ENCODE measurements at places on chromosomes 12 and 14.

DNA sequence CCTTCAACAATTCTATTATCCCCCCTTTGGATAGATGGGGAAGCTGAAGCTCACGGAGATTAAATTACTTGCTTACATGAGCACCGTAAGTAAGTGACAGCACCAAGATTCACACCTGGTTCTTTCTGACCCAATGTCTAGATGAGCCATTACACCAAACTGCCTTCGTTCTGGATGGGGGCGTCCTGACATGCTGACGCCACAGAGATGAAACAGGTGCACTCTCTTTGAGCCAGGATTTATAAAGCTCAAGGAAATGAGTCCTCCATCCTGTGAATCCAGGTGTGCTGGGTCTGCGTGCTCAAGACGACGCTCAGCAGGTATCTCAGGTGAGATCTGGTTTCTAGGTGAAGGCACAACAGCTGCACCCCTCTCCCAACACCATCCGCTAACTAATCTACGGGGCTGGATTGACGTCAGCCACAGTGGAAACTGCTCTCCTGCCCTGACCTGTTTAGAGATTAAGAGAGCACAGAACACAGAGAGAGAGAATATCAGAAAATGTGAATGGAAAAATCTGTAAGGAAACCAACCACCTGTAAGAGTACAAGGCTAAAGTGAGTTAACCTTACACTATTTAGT lies 61.6 kb downstream of the KSR2 start:
- H3K27ac ChIP-seq, result peak overlapping the region; percentile 88
- no peaks in the 10 kb centered on the region for H3K36me3 ChIP-seq
- H3K4me1 ChIP-seq, result peaks cover 12% of the 10 kb centered on the region
- no peak for DNase-seq
- H3K27me3 ChIP-seq, result no peaks in the 10 kb centered on the region
- H3K4me3 ChIP-seq, result peak overlapping the region; percentile 32

DNA sequence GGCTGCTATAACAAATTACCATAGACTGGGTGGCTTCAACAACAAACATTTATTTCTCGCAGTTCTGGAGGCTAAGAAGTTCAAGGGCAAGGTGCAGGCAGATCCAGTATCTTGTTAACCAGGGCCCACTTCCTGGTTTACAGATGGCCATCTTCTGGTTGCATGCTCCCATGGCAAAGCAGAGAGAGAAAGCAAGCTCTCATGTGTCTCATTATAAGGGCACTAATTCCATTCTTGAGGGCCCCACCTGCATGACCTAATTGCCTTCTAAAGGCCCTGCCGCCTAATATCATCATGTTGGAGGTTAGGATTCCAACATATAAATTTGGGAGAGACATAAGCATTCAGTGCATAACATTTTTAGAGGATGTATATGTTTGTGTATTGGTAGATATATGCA lies 280.1 kb upstream of the TMPO start:
- no peaks in the 10 kb centered on the region for H3K36me3 ChIP-seq
- no peaks in the 10 kb centered on the region for H3K27me3 ChIP-seq
- DNase-seq, result no peak
- H3K4me1 ChIP-seq, result peaks cover 10% of the 10 kb centered on the region
- no peak overlapping the region for H3K27ac ChIP-seq
- no peak overlapping the region for H3K4me3 ChIP-seq

- peaks cover 23% of the 10 kb centered on the region for H3K4me1 ChIP-seq
- no peak for DNase-seq
These were observed 15.3 kb downstream of the FBRSL1 start for GRCh38 chr12:132505105-132505851.

DNA sequence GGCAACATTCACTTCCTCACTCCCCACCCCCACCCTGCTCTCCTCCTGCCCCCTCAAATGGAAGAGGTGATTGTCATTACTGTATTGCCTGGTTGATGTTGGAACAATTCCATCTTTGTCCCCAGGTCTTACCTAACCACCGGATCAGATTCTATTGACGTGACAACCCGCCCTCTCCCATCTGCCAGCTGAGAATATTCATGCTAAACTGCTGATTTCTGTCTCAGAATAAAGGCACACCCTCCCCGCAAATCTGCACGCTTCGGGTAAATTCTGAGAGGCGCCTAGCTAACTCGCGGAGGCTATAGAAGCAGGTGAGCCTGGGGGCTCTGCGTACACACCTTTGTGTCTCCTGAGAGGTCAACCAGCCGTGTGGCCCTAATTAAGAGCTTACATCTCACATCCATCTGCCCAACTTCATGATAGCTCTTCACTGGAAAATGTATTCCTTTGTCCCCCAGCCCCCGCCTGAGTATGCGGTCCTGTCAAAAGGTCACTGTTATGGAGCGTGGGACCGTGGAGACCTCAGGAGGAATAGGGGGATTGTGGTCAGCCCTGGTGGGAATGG lies 1054.3 kb downstream of the VRK1 start:
- no peak overlapping the region for H3K4me3 ChIP-seq
- no peaks in the 10 kb centered on the region for H3K36me3 ChIP-seq
- no peak for DNase-seq
- peaks cover 6% of the 10 kb centered on the region for H3K27me3 ChIP-seq

DNA sequence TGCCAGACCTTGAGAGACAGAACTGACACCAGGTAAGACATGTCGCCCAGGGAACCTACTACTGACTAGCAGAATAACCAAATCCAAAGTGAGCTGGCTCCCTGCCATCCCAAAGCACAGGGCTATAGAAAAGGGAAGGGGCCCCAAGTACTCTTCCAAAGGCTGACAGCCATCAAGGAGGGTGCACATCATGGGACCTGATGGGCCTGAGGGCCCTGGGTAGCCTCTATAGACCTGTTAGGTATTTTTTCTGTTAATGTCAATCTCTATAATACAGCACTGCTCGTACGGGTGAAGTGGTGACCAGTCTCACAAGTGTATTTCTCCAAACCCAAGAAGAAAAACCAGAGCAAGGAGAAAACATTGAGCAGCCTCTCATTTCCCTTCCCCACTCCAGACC lies 171.6 kb downstream of the ITPR2 start:
- peaks cover 10% of the 10 kb centered on the region for H3K36me3 ChIP-seq
- peaks cover 2% of the 10 kb centered on the region for H3K4me1 ChIP-seq
- no peak overlapping the region for H3K27ac ChIP-seq
- no peak overlapping the region for H3K4me3 ChIP-seq
- H3K27me3 ChIP-seq, result no peaks in the 10 kb centered on the region

- no peaks in the 10 kb centered on the region for H3K27me3 ChIP-seq
- no peaks in the 10 kb centered on the region for H3K36me3 ChIP-seq
- H3K4me1 ChIP-seq, result peaks cover 2% of the 10 kb centered on the region
- no peak overlapping the region for H3K27ac ChIP-seq
These were observed 224.3 kb downstream of the SLC41A2 start for GRCh38 chr12:104733717-104734175.

DNA sequence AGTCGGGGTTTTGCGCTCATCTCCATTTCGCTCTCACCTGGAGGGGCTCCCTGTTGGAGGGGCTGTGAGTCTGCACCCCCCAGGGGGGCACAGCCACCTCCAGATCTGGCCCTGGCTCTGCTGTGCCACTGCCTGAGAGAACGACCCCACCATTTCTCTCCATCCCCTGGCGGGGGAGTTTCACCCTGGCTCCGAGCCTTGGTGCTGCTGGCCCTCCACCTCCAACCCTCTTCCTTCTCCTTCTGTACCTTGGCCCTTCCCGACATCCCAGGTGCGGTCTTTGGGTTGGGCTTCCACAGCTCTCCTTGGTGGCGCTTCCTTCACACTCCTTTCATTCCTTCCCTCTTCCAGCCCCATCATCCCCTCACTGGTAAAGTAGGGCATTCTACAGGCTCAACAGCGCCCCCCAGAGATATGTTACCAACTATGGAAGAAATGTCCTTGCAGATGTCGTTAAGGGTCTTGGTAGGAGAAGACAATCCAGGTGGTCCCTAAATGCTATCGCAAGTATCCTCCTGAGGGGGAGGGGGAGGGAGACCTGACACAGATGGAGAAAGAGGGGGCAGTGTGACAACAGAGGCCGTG lies 16.3 kb downstream of the SERPINA1 start:
- peaks cover 4% of the 10 kb centered on the region for H3K27me3 ChIP-seq
- H3K36me3 ChIP-seq, result peaks cover 5% of the 10 kb centered on the region
- peak overlapping the region; percentile 74 for H3K27ac ChIP-seq
- no peak for DNase-seq

DNA sequence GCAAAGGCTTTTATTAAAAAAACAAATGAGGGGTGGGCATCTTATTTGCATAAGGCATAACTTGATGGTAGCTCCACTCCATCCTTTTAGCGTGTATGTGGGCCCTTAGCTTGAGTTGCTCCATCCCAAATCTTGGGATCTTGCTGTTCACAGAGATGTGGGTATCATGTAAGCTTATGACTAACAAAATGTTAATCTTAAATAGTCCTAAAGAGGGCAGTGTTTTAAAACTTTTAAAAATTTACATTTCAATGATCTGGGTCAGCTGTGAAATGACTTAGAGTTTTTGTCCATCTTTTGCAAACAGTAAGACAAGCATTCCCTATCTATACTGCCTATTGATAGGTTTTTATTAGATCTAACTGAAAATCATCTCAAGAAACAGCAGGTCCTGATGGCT lies 86.0 kb downstream of the SLCO1A2 start:
- no peak overlapping the region for H3K4me3 ChIP-seq
- H3K4me1 ChIP-seq, result peaks cover 6% of the 10 kb centered on the region
- no peak for DNase-seq
- H3K27ac ChIP-seq, result no peak overlapping the region
- no peaks in the 10 kb centered on the region for H3K36me3 ChIP-seq

- peaks cover 3% of the 10 kb centered on the region for H3K36me3 ChIP-seq
- no peak overlapping the region for H3K4me3 ChIP-seq
- no peaks in the 10 kb centered on the region for H3K27me3 ChIP-seq
These were observed 71.9 kb downstream of the DYRK2 start for GRCh38 chr12:67720351-67720856.

DNA sequence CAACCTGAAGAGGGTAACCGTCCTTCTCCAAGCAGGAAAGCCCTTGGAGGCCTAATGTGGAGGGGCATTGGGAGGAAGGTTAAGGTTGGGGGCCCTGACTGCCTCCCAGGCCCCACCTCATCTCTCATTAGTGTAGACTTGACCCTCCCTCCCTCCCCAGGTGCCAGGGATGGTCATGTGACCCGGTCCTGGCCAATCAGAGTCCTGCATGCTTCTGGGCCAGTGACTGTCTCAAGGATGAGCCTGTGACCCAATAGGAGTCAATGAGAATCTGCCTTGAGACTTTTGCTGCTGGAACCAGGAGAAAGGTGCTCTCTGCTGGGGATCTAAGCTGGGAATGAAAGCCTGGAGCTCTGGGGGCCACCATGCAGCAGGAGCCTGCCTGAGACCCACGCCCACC lies 70.8 kb downstream of the NCOR2 start:
- no peak for DNase-seq
- peaks cover 27% of the 10 kb centered on the region for H3K4me1 ChIP-seq

DNA sequence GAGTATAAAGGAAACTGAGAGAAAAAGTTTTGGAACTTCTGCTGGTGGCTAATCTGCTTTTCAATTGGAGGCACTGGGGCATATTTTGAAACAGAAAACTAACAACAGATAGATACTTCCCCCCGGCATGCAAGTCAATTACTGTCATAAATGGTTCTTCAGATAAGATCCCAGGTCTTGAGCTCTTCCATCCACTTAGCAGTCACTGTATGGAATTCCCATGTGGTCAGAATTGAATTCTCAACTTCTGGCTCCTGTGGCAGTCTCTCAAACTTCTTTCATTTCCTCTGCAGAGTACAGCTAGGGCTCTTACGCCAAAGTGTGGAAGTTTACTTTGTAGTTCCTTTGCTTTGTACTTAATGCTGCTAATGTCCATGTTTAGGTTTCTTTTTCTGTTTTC lies 452.2 kb downstream of the IPO8 start:
- peaks cover 6% of the 10 kb centered on the region for H3K4me1 ChIP-seq
- H3K27me3 ChIP-seq, result no peaks in the 10 kb centered on the region
- no peaks in the 10 kb centered on the region for H3K36me3 ChIP-seq
- no peak overlapping the region for H3K4me3 ChIP-seq
- H3K27ac ChIP-seq, result no peak overlapping the region
- no peak for DNase-seq

- DNase-seq, result no peak
- H3K27me3 ChIP-seq, result no peaks in the 10 kb centered on the region
- no peaks in the 10 kb centered on the region for H3K4me1 ChIP-seq
- H3K27ac ChIP-seq, result no peak overlapping the region
These were observed 42.5 kb upstream of the HSP90B1 start for GRCh38 chr12:103887738-103888137.

DNA sequence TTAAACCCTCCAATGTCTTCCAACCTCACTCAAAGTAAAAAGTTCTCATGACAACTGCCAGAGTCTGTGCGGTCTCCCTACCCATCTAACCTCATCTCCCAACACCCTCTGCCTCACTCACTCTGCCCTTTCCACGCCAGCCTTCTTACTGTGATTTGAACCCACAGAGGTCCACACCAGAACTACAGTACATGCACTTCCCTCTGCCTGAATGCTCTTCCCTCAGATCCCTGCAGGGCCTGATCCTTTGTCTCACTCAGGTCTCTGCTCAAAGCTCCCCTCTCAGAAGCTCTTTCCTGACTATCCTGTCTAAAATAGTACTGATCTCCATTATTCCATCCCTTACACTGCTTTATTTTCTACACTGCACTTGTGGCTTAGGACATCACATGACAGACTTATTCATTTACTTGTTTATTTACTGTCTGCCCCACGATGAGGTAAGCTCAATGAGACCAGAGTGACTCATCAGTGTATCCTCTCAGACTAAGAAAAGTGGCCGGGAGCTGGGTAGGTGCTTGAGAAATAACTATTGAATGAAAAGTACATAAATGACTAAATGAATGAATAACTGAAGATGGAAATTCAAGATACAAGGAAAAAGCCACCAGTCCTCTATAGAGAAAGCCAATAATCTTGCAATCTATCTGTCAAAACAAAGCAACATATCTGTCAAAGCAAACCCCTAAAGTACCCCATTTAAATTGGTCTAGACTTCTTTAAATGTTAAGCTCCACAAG lies 17.1 kb downstream of the POMT2 start:
- DNase-seq, result no peak
- peaks cover 6% of the 10 kb centered on the region for H3K36me3 ChIP-seq

DNA sequence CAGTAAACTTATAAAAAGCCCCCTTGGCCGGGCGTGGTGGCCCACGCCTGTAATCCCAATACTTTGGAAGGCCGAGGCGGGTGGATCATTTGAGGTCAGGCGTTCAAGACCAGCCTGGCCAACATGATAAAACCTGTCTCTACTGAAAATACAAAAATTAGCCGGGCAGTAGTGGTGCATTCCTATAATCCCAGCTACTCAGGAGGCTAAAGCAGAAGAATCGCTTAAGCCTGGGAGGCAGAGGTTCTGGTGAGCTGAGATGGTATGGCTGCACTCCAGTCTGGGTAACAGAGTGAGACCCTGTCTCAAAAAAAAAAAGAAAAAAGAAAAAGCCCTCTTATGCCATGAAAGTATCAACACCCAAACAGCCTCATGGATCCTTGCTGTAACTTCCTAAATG lies 3.7 kb downstream of the PRMT5 start:
- H3K4me3 ChIP-seq, result no peak overlapping the region
- H3K27me3 ChIP-seq, result no peaks in the 10 kb centered on the region
- H3K27ac ChIP-seq, result no peak overlapping the region
- H3K36me3 ChIP-seq, result peaks cover 25% of the 10 kb centered on the region

GRCh38 chr14:68143341-68143841 lies 323.8 kb downstream of the RAD51B start:
- peaks cover 6% of the 10 kb centered on the region for H3K36me3 ChIP-seq
- no peak overlapping the region for H3K4me3 ChIP-seq
- H3K27me3 ChIP-seq, result no peaks in the 10 kb centered on the region
- no peak for DNase-seq
- H3K4me1 ChIP-seq, result peaks cover 50% of the 10 kb centered on the region
- H3K27ac ChIP-seq, result no peak overlapping the region

GRCh38 chr12:57889500-57889989 lies 43.0 kb upstream of the CTDSP2 start:
- DNase-seq, result no peak
- peaks cover 15% of the 10 kb centered on the region for H3K4me1 ChIP-seq
- peak overlapping the region; percentile 4 for H3K27ac ChIP-seq
- H3K36me3 ChIP-seq, result no peaks in the 10 kb centered on the region
- no peak overlapping the region for H3K4me3 ChIP-seq
- peaks cover 36% of the 10 kb centered on the region for H3K27me3 ChIP-seq
